ENCODE measurements at places on chromosomes 11 and 22.
A peak's percentile ranks its signal among the peaks of the same experiment; 100 is the strongest.

- peak; percentile 25 for DNase-seq
Measured at GRCh38 chr11:107821199-107821927, 37.2 kb downstream of the SLC35F2 start.

DNA sequence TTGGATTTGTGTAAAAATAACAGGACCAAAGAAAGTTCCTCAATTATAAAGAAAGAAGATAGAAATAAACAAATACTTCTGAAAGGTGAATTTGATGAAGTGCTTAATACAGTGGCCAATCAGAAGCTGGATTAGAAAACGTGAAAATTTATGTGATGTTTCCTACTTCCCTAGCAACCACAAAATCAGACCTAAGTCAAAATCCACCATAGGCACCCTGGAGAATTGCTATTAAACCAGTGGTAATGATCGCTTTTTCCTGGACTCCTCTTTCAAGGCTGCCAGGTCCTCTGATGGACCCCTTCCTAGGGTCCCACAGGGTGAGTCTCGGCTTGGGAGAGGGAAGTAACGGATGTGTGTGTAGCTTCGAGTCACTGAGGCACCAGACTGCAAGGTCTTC, 9.6 kb downstream of the WT1 start:
- no peak for DNase-seq

DNA sequence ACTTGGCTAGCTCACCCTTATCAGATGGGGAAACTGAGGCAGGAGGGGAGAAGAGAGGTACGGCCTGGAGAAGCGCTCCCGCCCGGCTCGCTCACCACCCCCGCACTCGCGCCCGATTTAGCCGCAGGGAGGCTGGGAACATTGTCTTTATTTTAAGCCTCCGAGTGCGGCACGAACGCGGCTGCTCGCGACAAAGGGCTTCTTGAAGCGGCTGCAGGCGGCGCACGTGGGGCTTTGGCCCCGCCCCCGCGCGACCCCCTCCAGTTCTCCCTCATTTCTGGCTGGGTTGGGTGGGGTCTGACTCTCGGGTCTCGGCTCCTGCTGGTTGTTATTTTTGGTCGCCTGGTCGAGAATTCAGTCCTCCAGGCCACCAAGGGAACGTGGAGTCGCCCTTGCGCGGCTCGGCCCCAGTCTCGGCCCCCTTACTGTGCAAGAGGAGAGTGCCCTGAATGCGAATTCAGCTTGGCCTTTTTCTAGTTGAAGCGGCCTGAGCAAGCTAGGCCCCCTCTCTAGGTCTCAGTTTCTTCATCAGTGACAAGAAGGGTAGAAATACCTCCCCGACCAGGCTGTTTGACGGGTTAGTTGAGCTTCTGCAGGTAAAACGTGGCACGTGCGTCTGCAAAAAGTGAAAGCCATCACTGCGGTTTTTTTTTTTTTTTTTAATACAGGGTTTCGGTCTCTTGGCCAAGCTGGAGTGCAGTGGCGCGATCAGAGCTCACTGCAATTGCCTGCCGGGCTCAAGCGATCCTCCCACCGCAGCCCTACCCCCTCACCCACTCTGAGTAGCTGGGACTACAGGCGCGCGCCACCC, 2.6 kb upstream of the CHRM1 start:
- DNase-seq = no peak

DNA sequence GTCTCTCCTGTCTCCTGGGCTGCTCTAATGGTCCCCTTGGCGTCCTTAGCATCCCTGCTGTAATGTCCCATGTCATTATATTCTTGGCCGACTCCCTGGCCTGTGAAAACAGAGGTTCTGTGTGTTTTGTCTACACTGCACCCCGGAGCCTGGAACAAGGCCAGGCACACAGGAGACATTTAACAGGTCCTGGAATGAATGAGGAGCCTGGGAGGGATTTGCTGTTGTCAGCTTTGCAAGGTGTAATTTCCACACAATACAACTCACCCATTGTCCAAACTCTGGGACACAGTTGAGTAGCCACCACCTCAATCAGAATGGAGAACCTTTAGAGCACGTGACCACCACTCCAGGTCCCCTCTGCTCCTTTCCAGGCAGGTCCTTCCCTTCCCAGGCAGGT, 14.9 kb upstream of the PDGFB start:
- DNase-seq = no peak

- peak; percentile 53 for DNase-seq
Measured at GRCh38 chr11:67265633-67266448, 432 bp upstream of the GRK2 start.

GRCh38 chr11:2210366-2211112, 38.9 kb upstream of the TH start:
- DNase-seq = no peak

DNA sequence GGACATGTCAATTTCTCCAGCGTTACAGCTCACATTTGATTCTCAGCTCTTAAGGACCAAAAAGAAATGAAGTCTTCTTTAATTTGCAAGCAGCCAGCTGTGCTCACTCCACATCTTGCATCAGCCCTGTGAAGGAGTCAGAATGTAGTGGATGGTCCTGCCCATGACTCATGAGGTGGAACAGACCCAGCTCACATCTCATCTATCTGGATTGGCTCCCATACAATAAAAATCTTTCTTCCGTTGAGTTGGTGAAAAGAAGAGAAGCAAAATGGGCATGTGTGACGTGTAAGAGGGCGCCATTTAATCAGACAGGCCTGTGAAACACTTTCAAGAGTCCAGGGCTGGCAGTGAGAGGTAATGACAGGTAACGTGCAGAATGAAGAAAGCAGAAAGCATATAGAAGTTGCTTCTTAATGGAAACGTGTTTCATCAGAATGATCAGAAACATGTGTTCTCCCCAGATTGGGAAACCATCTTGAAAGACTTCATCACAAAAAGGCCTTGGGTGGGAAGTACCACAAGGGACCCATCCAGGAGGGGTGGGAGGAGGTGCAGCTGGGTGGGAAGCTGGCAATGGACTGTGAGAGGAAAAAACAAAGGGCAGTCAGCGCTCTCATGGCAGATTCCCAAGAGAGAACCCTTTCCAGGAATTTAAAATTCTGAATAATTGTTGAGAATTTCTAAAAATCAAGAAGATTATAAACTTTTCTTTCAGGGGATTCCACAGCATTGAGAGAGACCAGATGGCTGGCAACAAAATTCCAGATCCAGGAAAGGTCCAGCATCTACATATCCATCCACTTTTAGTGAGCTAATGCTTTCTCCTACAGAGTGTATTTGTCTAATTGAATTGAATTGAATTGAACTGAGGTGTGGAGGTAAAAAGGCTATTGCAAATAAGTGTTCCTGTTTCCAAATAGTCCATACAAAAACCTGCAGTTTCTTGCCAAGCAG, 57.0 kb downstream of the ETS1 start:
- peak; percentile 99 for DNase-seq

DNA sequence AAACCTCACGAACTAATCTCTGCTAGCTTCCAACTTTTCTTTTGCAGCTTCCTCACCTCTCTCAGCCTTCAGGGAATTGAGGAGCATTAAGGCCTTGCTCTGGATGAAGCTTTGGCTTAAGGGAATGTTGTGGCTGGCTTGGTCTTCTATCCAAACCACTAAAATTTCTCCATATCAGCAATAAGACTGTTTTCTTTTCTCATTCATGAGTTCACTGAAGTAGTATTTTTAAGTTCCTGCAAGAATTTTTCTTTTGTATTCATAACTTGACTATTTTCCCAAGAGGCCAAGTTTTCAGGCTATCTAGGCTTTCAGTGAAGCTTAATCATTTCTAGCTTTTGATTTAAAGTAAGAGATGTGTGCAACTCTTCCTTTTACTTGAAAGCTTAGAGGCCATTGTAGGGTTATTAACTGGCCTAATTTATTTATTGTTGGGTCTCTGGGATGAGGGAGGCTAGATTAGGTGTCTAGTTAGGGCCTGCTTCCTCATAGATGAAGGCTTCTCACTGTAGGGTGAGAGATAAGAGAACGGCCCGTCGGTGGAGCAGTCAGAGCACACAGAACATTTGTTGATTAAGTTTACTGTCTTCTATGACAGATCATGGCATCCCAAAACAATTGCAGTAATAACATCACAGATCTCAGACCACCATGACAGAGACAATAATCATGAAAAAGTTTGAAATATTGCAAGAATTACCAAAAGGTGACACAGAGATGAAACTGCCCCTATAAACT, 33.2 kb downstream of the CSF2RB start:
- DNase-seq = peak; percentile 75

DNA sequence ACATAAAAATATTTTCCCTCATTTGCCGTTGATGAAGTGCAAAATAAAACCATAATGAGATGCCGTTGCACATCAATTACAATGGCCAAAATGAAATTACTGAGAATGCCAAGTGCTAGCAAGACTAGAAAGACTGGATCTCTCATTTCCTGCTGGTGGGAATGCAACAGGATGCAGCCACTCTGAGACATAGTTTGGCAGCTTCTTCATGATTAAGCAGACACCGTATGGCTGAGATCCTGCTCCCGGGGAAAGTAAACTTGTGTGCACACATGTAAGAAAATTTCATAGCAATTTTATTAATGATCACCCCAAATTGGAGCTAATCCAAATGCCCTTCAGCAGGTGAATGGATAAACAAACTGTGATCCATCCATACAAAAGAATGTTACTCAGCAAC, 1013.2 kb downstream of the TBC1D22A start:
- DNase-seq = no peak

- no peak for DNase-seq
Measured at GRCh38 chr22:31130873-31131272, 8.1 kb downstream of the INPP5J start.

GRCh38 chr22:23110190-23110921, 31.4 kb downstream of the RSPH14 start:
- DNase-seq = no peak

- no peak for DNase-seq
Measured at GRCh38 chr11:2721210-2721916, 21.6 kb upstream of the KCNQ1OT1 start.

- DNase-seq = no peak
Measured at GRCh38 chr22:41873391-41873790, 40.5 kb downstream of the SREBF2 start.

- no peak for DNase-seq
Measured at GRCh38 chr22:47032956-47033647, 270.7 kb downstream of the TBC1D22A start.

DNA sequence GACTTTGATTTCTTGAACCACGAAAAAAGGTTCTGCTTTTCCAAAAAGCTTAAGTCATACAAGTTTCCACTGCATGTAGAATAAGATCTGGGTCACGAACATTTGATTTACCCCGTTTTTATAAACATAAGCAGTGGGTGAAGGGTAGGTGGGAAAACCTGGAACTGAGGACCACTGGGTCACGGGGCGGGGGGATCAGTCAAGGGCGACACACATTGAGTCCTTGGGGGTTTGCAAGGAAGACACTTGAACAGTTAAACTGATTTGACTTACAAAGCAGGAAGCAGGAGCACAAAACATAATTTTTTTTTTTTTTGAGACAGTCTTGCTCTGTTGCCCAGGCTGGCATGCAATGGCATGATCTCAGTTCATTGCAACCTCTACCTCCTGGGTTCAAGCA, 10.9 kb downstream of the FADS3 start:
- no peak for DNase-seq

DNA sequence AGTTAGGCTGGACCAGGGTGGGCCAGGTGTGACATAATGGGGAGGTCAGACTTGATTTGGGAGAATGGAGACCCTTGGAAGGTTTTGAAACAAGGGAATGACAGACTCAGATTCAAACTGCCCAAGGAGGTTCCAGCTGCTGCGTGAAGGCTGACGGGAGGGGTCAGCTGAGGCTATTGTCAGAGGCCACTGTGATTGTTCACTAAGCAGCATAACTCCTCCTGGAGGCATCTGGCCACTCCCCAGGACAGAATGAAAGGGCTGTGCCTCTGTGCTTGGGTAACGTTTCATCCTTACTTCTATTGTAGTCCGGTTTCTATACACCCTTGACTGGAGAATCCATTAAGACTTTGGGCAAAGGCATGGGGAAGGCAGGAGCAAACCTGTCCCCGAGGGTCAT, 126.6 kb downstream of the DSCAML1 start:
- no peak for DNase-seq

DNA sequence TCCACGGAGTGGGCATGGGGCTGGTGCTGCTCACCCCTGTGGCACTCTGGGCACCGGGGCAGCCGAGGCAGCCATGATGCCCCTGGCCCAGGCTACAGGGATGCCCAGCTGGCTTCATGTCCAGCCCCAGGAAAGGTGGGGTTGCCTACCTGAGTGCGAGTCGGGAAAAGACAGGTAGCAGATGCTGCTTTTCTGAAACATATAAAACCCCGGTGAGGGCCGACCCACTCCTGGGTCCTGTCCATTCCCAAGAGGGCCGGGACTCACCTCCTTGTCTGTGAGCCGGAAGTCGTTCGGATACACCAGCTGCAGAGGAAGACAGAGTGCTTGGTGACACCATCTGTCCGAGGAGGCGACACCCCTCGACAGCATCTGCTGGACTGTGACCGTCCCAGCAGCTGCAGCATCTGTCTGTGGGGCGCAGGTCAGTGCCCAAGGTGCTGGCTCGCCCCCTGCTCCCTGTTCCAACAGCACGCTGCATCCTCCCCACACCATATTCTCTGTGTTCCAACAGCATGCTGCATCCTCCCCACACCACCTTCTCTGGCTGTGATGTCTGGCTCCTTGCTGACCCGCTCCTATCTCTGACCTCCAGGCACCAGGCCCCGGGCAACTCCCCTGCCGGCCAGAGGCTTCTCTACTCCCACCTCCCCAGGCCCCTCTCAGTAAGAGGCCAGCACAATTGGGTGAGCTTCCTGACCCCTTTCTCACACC, 8.0 kb downstream of the DENND6B start:
- no peak for DNase-seq

DNA sequence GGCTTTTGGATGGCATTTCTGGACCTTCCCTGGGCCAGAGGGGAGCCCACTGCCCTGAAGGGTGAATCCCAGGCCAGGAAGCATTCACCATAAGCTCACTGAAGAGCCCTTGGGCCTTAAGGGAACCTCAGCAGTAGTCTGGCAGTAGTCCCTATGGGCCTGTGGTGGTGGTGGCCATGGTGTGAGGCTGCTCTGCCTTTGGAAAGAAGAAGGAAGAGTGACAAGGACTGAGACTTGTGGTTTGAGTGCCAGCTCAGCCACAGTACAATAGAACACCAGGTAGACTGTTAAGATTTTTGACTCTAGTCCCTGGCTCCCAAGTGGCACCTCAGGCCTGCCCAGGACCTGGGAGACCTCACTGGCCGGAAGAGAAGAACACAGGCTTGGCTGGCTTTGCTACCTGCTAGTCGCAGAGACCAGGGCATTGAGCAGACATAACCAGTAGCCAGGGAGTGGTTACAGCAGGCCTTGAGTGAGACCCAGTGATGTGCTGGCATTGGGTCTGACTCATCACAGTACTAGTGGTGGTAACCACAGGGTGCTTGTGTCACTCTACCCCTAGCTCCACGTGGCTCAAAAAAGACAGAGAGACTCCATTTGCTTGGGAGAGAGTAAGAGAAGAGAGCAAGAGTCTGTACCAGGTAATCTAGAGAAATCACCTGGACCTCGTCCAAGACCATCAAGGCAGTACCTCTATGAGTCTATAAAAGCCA, 259.8 kb upstream of the BLID start:
- DNase-seq = peak; percentile 34

- no peak for DNase-seq
Measured at GRCh38 chr22:23764899-23765881, 2.4 kb downstream of the C22orf15 start.

GRCh38 chr11:101436511-101437142, 147.2 kb downstream of the TRPC6 start:
- DNase-seq = peak; percentile 32

- DNase-seq = no peak
Measured at GRCh38 chr11:92917927-92918326, 51.5 kb upstream of the MTNR1B start.

GRCh38 chr11:128734103-128734831, 40.4 kb downstream of the FLI1 start:
- no peak for DNase-seq

GRCh38 chr11:12288212-12288930, 89.0 kb upstream of the PARVA start:
- peak; percentile 98 for DNase-seq

Measured in fibroblast of the aortic adventitia (primary cell).